Fibroblast of pulmonary artery (primary cell): ENCODE measurements at places on chromosomes 6 and 20.

DNA sequence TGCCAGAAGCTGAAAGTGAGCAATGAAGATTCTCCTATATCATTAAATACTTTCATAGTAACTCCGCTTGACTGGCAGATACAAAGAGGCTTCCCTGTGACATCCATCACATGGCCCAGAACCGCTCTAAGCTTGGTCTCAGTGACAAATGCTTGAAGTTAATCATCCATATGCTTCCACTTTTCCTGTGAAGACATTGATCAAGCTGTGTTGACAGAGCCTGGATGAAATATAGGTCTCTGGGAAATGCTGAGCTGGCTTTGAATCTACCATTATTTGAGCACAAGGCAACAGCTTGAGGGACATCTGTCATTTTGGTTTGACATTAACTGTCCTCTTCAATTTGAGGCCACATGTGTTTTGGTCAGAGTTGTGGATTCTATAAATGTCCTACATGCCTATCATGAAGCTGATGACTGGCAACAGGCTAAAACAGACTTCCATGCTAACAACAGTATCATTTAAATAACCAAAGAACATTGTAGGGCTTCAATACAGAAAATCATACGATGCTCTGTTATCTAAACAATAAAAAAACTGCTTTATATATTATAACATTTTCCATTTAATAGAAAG, 402.2 kb upstream of the IRAK1BP1 start:
- DNase-seq: no peak

- no peak for DNase-seq
Observed at GRCh38 chr6:30891816-30892538, 7.7 kb downstream of the DDR1 start.

DNA sequence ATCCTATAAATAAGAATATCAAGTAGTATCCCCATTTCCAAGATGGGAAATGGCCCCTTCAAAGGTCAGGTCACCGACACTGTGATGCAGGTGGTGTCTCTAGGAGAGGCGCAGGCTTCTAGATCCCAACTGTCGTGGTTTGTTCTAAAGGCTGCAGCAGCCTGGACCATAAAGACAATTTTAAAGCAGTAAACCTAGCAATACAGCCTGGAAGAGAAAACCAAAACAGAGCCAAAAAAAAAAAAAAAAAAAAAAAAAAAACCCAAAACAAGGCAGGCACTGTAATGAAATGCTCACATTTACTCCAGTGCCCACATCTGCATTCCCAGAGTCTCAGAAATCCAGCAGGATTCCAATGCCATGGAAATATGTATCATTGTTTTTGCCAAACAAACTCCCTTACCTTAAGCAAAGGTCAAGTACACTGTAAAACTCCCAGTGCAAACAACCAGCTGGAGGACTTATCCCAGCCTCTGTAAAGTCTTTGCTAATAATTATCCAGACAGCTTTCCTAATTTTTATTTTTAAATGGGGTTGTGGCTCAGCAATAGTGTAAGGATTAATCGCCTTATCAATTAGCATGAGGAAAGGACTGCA, 98.2 kb downstream of the PSMG4 start:
- peak; percentile 26 for DNase-seq

- DNase-seq: no peak
Observed at GRCh38 chr6:71220466-71220865, 68.1 kb upstream of the OGFRL1 start.
